Stimulated activated CD4-positive, alpha-beta T cell treated with anti-CD3 and anti-CD28 coated beads, Interleukin-2, amount 100 ng/mL, for 4 hours (primary cell): ENCODE measurements at places on chromosomes 4 and X.

GRCh38 chr4:2786152-2786671 lies 6.7 kb upstream of the SH3BP2 start:
- DNase-seq = peak; percentile 88

GRCh38 chrX:138845786-138846185 lies 134.3 kb upstream of the FGF13 start:
- DNase-seq = no peak

- DNase-seq = no peak
Measured at GRCh38 chr4:1463088-1463926, 57.1 kb upstream of the NKX1-1 start.

DNA sequence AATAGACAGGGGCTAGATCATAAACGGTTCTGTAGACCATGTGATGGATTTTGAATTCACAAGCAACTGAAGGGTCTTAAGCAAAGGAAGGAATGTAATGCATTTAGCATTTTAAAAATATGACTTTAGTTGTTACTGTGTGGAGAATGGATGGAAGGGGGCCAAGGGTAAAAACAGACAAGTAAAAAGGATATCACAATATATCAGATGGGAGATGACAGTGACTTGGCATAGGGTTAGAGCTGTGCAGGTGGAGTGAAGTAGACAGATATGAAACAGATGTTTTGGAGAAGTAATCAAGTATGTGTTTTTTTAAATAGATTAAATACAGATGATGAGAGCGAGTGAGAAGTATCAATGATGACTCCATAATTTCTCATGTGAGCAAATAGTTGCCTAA lies 1116.0 kb upstream of the TENM3 start:
- DNase-seq = no peak

GRCh38 chrX:107659768-107660167 lies 31.5 kb downstream of the PRPS1 start:
- no peak for DNase-seq

- no peak for DNase-seq
Measured at GRCh38 chr4:74413265-74413664, 31.7 kb upstream of the AREG start.

- no peak for DNase-seq
Measured at GRCh38 chr4:10104211-10104990, 12.2 kb downstream of the WDR1 start.

GRCh38 chrX:70826715-70827114 lies 81.8 kb downstream of the TEX11 start:
- no peak for DNase-seq

GRCh38 chr4:20532871-20533870 lies 167.1 kb upstream of the PACRGL start:
- DNase-seq = no peak

- DNase-seq = no peak
Measured at GRCh38 chr4:103074744-103075434, 1.7 kb downstream of the SLC9B2 start.

- DNase-seq = no peak
Measured at GRCh38 chrX:16148896-16149295, 18.4 kb upstream of the MAGEB17 start.

- DNase-seq = no peak
Measured at GRCh38 chr4:109079731-109080130, 222.7 kb downstream of the COL25A1 start.

- no peak for DNase-seq
Measured at GRCh38 chr4:1572964-1573720, 111.0 kb downstream of the FAM53A start.

- no peak for DNase-seq
Measured at GRCh38 chr4:106116025-106116424, 200.0 kb downstream of the TBCK start.

DNA sequence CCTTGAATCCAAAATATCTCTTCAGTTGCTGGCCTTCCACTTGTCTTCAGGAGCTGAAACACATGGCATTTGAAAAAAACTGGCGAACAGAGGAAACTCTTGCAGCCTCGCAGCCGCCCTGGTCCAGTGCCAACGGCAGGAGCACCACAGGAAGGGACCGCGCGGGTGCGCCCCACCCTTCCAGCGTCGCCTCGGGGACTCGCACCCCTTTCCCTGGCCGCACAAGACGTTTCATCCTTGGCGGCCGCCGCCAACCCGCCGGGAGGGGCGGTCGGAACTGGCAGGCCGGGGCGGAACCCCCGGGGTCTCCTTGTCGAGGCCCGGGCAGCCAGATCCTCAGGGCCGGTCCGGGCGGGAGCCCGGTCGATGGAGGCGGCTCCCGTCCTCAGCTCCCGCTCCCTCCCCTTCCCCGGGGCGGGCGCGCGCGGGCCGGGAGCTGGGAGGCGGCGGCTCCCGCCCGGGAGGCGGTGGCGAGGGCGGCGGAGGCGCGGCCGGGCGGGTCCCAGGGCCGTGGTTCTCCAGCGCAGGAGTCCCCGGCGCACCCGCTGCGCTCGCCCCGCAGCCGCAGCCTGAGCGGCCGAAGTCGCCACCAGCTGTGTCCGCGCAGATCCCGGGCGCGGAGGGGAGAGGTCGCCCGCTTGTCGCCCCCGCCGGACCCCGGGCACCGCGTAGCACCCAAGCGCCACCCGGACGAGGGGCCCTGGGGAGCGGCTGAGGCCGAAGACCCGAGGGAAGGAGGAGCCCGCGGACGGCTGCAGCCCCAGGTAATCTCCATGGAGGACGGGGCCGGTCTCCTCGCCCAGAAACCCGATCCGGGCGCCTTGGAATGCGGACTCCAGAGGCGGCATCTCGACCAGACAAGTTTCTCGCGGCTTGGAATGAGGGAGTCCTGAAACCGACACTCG lies 886 bp upstream of the NDST3 start:
- no peak for DNase-seq

GRCh38 chrX:56764975-56765791 lies 36.1 kb downstream of the NBDY start:
- no peak for DNase-seq

DNA sequence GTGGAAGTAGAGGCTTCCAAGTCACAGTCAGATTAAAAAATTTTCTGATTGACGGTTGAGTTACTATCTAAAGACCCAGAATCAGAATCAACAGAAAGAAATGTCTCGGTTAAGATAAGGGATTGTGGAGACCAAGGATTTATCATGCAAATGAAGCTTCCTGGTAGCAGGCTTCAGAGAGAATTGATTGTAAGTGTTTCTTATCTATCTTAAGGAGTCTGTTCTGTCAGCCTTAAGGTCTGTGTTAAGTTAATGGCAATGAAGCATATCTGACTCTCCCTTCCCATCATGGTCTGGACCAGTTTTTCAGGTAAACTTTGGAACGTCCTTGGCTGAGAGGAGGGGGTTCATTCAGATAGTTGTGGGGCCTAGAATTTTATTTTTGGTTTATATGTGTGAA lies 780.2 kb downstream of the FAM133A start:
- DNase-seq = no peak

DNA sequence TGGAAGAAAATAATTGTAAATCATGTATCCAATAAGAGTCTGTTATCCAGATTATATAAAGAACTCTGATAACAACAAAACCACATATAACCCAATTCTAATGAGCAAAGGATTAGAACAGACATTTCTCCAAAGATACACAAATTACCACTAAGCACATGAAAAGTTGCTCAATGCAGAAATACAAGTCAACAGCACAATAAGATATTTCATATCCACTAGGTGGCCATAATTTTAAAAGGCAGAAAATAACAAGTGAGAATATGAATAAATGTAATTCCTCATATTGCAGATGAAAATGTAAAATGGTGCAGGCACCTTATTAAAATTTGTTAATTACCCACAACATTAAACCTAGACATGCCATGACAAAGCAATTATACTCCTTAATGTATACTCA lies 73.9 kb upstream of the ZCCHC13 start:
- no peak for DNase-seq

DNA sequence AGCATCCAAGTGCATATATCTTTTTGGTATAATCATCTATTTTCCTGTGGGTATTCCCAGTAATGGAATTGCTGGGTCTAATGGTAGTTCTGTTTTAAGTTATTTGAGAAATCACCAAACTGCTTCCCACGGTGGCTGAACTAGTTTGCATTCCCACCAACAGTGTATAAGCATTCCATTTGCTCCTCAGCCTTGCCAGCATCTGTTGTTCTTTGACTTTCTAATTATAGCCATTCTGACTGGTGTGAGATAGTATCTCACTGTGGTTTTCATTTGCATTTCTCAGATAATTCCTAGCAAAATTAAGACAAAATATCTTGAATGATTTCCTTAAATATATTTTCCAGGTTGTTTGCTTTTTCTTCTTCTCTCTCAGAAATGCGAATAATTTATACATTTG lies 341.1 kb downstream of the GBA3 start:
- DNase-seq = no peak

DNA sequence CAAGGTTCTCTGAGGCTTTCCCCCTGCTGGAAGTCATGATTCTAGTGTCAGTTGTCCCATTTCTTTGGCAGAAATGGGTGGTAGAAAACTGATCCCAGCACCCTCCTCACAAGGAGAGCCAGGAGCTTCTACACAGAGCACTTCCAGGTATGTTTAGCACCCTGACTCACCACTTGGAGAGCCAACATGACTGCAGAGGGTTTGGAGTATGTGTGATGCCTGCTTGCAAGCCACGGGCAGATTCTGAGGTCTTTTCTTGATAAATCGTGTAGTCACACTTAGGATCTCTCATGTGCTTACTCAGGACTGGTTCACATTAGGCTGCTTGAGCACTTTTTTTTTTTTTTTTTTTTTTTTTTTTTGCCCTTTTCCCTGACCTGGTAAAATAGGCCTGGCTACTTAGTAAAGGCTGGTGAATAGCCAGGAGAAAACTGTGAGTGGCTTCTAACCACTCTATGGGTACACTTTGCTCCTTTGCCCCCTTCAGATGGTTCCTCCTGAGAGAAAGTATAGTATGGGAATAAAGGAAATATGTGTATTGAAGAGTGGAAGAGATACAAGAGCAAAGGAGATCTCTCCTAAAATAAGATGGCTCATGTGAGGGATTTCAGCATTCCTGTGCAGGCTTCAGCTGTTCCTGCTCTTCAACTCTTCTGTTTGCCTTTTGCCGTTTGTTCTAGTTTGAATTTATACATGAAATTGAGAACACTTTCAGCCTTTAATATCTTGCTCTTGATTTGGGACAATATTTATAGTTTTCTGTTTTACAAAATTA lies 103.6 kb downstream of the EMCN start:
- DNase-seq = no peak

DNA sequence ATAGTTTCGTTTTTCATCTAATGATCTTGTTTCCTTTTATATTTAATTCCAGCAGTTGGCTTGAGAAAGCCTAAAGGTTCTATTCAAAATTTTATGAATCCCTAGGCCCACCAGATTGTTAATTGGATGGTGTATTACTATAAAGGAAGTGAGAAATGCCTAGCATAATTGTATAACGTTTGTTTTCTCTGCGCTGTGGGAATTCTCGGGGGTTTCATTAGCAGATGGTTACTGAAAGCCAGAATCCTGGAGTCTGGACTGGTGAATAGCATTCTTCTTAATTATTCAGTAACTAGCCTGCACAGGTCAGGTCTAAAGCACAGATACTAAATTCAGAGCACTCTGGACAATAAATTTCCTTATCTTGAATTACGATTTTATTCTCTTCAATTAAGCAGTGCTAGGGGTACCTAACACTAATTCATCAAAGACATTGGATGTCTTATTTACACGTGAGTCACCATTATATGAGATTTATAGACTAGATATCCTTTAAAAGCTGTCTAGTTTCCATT lies 459.4 kb downstream of the DTHD1 start:
- no peak for DNase-seq

DNA sequence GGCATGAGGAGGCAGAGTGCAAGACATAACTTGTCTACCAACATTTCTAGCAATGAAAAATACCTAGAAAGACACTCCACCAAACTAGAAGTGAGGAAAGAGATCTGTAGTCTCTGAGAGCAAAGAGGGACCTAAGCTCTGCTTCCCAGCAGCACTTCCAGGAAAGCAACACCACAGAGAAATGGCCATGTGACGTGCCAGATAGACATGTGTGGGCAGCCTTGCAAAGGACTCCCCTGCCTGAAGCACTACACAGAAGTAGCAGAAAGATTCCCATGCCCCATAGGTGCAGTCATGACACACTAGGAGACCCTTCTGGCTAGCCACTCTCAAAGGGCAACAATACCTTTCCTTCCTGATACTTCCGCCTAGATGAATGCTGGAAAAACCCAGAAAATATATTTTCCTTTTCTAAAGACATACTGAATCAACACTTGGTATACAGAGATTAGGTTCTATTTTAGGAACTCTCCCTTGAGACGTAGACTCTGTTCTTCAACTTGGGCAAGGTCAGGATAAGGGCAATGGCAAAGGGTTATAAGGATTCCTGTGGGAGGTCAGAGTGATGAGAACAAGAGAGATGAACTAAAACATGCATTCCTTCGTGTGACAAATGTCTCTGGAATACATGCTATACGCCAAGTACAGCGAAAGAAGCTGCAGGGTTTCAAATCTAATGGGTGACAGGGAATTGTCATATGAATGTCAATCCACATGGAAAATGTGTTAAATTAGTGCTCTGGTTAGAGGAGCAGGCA lies 187.5 kb upstream of the ETNPPL start:
- DNase-seq = no peak

GRCh38 chrX:106903856-106904528 lies 851 bp upstream of the RIPPLY1 start:
- no peak for DNase-seq

GRCh38 chrX:42422961-42423360 lies 355.0 kb downstream of the PPP1R2C start:
- DNase-seq = no peak

- DNase-seq = no peak
Measured at GRCh38 chrX:2500803-2501558, at the start of the genes DHRSX and ZBED1. TSS of gene DHRSX (minus strand) at chrX:2500976. CDS start at chrX:2500925, 51 bp downstream. TSS of gene ZBED1 (minus strand) at chrX:2500976. CDS start at chrX:2490719, 10,257 bp downstream.

DNA sequence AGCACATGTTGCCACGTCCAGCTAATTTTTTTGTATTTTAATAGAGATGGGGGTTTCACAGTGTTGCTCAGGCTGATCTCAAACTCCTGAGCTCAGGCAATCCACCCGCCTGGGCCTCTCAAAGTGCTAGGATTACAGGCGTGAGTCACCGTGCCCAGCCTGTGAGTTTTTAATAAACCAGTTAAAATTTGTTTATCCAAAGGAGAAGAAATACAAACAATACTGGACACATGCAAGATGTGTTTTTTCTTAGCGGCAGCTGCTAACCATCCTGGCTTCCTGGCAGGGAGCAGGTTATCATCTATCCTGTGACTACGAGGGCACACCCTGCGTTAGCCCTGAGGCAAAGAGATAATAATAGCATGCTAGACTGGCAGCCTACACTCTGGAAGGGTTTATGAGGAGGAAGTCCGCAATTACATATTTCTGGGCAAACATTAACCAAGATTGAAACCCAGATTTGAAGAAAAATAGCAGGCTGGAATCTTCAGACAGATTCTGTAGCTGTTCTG lies 191.4 kb downstream of the SPRY1 start:
- DNase-seq = no peak

- no peak for DNase-seq
Measured at GRCh38 chr4:41541687-41542094, 3.7 kb downstream of the LIMCH1 start.

DNA sequence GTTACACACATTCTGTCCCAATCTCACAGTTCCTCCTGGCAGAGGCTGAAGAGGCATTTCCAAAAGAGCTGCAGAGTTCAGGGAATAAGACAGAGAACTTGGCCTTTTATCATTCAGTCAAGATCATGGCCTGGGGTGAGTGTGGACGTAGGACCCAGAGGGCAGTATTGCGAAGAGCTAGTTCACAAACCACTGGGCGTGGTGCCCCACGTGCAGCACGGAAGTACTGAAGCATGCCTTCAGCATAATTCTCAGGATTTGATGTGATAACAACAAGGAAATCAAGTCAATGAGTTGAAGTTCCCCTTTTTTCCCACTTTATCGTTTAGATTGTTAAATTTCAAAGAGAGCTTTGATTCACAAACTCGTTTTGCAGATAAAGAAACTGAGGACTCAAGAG lies 117.7 kb downstream of the RELL1 start:
- no peak for DNase-seq

- DNase-seq = no peak
Measured at GRCh38 chrX:5870238-5870637, 358.4 kb downstream of the NLGN4X start.
